ENCODE measurements at places on chromosomes 1 and 21.

- DNase-seq, result no peak
Measured at GRCh38 chr1:212109728-212110127, 74.2 kb downstream of the DTL start.

DNA sequence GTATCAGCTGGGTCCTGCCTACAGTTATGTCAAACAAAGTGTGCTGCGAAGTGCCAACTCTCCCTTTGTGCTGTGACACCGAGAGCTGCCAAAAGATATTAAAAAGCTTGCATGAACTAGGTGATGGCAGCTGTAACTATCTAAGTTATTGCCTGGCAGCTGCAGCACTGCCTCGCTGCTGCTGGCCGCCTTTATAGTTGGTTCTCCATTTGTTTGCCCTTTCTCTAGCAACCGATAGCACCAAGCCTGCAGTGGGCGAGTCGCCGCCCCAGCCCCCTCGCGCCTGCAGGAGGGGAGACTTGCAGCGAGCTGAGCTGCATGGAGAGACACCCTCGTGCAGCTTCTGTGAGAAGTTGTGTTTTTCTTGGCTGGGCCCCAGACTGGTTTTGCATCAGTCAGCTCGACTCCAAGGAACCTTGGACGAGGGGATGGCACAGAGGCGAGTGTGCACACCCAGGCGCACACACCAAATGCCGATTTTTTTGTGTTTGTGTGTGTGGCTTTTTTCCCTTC, 330.6 kb downstream of the RPS6KC1 start:
- DNase-seq, result no peak

DNA sequence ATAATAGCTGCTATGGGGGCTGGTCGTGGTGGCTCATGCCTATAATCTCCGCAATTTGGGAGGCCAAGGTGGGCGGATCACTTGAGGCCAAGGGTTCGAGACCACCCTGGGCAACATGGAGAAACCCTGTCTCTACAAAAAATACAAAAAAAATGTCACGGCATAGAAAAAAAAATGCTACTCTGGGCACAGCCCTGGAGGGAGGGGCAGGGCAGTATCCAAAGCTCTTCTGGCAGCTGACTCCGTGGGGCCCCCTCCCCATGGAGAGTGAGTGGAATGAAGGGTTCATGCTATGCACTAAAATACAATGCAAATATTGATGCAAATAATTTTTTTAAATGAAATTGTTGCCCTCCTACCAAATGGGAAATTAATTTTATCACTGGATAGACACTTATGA, 78.7 kb downstream of the DESI2 start:
- no peak for DNase-seq

GRCh38 chr1:2633936-2634491, 1.2 kb upstream of the MMEL1 start:
- DNase-seq, result no peak

GRCh38 chr1:81174052-81174451, 626.7 kb upstream of the ADGRL2 start:
- DNase-seq, result no peak

DNA sequence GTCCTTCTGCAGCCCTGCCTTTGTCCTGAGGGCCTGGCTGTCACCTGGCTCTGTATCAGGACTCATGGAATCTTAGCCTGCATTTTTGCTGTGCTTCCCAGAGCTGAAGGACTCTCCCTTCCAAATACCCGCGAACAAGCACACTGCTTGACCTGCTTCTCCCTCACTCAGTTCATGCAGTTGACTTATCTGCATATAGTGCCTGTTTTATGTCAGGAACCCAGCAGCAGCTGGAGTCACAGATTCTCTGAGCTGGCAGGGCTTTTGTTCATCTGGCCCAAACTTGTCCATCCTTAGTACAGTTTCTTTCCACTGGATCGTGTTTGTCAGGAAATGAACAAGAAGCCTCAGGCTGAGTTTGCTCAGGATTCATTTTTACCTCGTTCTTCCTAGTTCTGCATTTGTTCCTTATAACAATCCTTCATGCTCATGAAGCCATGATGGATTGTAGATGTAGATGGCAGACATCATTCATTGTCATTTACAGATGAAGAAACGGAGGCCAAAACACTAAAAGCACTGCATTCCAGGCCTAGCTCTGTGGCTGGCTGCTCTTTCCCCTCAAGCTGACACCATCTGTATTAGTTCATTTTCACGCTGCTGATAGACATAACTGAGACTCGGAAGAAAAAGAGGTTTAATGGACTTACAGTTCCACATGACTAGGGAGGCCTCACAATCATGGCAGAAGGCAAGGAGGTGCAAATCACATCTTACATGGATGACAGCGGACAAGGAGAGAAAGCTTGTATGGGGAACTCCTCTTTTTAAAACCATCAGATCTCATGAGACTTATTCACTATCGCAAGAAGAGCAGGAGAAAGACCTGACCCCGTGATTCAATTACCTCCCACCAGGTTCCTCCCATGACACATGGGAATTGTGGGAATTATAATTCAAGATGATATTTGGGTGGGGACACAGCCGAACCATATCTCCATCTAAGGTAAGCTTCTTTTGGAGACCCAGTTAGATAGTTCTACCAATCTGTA, 150.9 kb downstream of the HIVEP3 start:
- no peak for DNase-seq
